Hematopoietic multipotent progenitor cell treated with erythropoietin and hydrocortisone succinate and interleukin-3 and kit ligand, for 6 days (in vitro differentiated cells): ENCODE measurements at places on chromosomes 12 and 14.

- no peak for DNase-seq
Measured at GRCh38 chr12:70661466-70662161, 24.4 kb upstream of the PTPRB start.

- no peak for DNase-seq
Measured at GRCh38 chr12:20963762-20964161, 153.3 kb downstream of the SLCO1B3 start.

- DNase-seq, result no peak
Measured at GRCh38 chr14:102588821-102589220, 3.6 kb upstream of the RCOR1 start.

DNA sequence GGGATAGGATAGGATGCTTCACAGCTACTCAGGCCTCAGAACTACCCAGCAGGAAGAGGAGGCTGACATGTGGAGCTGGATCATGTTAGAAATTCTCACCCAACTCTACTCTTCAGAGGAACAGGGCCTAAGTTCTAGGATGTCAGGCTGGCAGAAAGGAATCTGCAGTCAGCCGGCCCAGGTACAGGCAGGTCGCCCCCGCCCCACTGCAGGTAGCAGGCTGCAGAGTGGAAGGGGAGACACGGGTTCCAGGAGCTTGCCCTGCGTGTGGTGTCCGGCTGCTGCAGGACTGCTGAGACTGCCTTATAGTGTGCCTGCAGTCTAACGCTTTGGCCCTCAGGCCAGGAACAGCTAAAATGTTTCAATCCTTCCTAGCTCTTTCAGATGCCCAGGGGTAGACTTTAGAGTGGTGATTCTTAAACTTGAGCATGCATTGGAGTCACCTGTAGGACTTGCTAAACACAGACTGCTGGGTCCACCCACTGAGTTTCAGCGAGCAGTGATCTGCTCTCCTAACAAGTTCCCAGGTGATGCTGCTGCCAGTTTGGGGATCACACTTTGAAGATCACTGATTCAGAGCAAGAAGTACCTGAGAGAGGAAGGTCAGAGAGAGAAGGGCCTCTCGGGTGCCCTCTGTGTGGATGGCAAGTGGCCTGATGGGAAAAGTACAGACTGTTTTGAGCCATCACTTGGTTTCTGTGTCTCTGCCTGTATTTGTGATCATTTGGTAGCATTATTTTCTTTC is 153.6 kb downstream of the PPM1H start:
- DNase-seq, result no peak

DNA sequence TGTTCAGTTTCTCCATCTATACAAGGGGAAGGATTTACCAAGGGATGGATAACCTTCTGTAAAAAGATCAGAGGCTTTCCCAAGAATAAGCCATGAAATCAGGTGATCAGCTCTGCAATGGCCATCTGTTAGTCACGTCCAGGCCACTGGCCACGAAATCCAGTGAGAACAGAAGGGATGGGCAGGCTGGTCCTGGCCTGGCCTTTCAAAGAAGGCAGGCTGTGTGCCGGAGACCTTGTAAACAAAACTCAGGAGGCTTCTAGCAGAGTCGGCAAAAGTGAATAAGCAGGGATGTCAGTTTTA is 68.5 kb downstream of the RNF34 start:
- no peak for DNase-seq
